ENCODE measurements at places on chromosomes 5 and 9.

GRCh38 chr9:92425474-92425873 lies 1.2 kb upstream of the OMD start:
- DNase-seq: no peak

DNA sequence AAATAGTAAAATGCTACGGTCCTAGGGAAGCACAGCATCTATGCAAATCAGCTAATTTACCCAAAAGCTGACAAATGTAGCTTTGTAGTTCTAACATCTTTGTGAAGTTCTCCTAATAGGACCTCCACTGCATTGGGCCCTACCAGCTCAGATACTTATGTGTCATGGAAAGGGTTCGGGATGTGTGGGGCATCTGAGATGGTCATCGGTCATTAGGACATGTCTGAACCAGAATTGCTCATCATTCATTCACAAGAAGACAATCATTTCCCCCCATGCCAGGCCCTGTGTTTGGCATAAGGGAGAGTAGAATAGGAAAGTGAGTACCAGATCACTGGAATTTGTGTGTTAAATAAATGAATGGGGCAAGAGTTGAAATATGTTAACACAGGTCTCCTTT lies 35.7 kb downstream of the PWWP2A start:
- DNase-seq: no peak

DNA sequence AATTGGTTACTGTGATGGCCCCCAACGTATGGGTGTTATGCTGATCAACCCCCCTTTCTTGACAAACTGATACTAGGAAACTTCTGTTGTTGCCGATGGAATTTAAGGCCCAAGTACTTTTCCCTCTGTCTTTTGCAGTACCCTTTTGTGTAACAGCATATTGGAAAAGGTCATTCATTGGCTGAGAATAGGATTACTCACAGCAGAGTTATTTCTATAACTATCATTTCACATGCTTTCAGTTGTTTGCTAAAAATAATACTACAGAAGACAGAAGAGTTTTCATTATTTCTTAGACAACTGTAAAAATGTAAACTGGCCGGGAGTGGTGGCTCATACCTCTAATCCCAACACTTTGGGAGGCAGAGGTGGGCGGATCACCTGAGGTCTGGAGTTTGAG lies 329.5 kb downstream of the KIAA0825 start:
- DNase-seq: no peak

GRCh38 chr9:83669067-83669466 lies 38.7 kb downstream of the UBQLN1 start:
- DNase-seq: no peak

DNA sequence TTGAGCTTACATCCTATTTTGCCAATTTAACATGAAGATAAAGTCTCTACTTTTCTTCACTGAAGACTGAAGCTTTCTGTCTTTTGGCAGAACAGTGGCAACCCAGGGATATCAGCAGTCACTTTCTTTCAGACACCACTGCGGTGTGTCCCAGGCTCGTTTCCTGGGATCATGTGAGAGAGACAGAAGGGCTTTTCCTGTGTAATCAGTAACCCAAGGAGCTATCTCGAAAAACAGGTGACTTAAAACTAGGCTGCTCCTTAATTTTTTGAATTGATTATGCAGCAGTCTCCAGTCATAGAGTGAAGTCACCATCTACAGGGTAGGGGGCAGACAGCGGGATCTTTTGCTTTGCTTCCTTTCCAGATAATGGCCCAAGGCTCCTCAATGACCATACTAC lies 68.5 kb downstream of the ZNF462 start:
- no peak for DNase-seq

GRCh38 chr5:87231037-87231808 lies 36.5 kb upstream of the RASA1 start:
- DNase-seq: no peak

GRCh38 chr9:135976944-135977343 lies 15.8 kb upstream of the UBAC1 start:
- no peak for DNase-seq

- DNase-seq: no peak
Observed at GRCh38 chr9:133050781-133051180, 11.0 kb upstream of the CEL start.

- DNase-seq: no peak
Observed at GRCh38 chr9:22241024-22241423, 205.6 kb upstream of the DMRTA1 start.

DNA sequence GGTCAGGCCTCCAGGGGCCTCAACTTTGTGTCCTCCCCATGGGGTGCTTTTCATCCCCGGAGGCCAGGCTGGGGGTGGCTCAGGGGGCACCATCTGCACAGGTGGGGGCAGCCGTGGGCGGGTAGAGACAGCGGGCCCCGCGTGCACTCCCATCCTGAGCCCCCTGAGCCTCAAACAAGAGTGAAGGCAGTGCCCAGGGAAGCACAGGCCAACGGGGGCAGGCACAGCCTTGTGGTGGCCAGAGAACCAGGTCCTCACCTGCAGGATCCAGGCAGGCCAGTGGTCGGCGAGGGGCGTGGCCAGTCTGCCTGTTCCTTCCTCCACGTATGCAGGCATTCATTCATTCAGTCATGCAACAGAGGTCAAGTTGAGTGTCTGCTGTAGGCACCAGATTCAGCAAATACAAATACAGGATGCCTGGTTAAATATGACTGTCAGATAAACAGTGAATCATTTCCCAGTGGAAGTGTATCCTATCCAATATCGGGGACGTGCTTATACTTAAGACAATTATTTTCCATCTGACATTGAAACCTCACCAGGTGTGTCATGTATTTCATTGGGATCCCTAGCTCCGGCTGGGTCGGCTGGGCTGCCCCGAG lies 22.3 kb downstream of the KCNT1 start:
- DNase-seq: no peak

DNA sequence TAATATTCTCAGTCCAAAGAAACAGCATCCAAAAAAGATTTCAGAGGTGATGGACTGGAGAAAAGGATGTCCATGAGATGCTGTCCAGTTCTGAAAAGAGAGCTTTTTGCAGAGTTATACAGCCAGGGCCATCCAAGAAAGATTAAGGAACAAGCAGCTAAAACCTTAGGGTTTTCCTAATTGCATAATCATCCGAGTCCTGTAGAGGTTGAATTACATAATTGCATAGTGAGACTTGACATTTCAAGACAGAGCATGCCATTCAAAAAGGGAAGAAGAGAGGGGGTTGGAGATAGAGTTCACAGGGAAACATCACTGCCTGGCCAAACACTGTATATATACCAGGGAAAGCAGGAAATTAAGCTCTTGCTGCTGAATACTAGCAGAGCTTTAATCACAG lies 1729.2 kb upstream of the WWC1 start:
- DNase-seq: no peak

GRCh38 chr9:124733964-124734740 lies 37.0 kb downstream of the NR6A1 start:
- DNase-seq: no peak

- no peak for DNase-seq
Observed at GRCh38 chr9:4592886-4593285, 69.2 kb upstream of the PLPP6 start.

GRCh38 chr5:32004404-32004803 lies 169.7 kb downstream of the GOLPH3 start:
- no peak for DNase-seq

- DNase-seq: no peak
Observed at GRCh38 chr9:137247135-137247915, 3.8 kb upstream of the STPG3 start.

- DNase-seq: no peak
Observed at GRCh38 chr5:139058121-139058520, 140.0 kb downstream of the SIL1 start.

DNA sequence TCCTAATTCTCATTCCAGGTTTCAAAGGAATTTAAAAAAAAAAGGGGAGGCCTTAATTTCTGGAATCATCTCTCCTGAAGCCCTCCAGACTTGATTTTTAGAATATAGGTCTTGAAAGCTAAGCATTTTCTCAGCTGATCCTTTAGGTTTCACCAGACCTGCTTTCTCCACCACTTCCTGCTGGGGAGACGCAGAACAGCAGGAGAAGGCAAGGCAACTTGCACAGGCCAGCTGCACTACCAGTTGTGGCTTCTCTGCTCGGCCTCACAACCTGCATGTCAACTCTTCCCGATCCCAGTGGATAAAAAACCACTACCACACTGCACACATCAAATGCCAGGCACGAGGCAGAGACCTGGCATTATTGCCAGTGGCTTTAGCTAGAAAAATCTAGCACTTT lies 119.8 kb downstream of the SIL1 start:
- no peak for DNase-seq

GRCh38 chr5:149426931-149427330 lies 47.8 kb upstream of the IL17B start:
- no peak for DNase-seq

GRCh38 chr9:68690088-68690487 lies 15.0 kb upstream of the PIP5K1B start:
- no peak for DNase-seq

DNA sequence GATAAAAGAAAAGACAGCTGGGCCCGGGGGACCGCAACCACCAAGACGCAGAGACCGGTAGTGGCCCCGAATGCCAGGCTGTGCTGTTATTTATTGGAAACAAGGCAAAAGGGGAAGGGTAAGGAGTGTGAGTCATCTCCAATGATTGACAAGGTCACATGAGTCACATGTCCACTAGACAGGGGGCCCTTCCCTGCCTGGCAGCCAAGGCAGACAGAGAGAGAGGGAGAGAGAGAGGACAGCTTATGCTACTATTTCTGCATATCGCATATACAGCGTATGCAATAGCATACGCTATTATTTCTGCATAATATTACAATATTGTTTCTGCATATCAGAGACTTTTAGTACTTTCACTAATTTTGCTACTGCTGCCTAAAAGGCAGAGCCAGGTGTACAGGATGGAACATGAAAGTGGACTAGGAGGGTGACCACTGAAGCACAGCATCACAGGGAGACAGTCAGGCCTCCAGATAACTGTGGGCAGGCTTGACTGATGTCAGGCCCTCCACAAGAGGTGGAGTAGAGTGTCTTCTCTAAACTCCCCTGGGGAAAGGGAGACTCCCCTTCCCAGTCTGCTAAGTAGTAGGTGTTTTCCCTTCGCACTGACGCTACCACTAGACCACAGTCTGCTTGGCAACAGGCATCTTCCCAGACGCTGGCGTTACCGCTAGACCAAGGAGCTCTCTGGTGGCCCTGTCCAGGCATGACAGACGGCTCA lies 50.3 kb downstream of the RFX3 start:
- no peak for DNase-seq

- DNase-seq: no peak
Observed at GRCh38 chr9:84493284-84493947, 152.9 kb upstream of the SLC28A3 start.

DNA sequence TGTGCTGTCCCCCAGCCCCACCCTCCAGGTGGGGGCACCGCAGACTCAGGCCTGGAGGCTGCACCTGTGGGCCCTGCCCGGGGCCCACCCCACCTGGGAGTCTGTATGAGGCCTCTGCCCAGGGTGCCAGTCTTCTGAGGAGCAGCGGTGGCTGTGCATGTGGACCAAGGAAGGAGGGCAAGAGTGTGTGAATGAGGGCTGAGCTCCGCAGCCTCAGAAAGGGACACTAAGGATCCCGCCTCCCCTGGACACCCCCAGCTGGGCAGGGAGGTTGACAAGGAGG lies 19.1 kb downstream of the FGD3 start:
- no peak for DNase-seq

GRCh38 chr5:92104126-92104525 lies 721.0 kb upstream of the ARRDC3 start:
- no peak for DNase-seq

GRCh38 chr5:56561-57290 lies 35.2 kb upstream of the PLEKHG4B start:
- no peak for DNase-seq

DNA sequence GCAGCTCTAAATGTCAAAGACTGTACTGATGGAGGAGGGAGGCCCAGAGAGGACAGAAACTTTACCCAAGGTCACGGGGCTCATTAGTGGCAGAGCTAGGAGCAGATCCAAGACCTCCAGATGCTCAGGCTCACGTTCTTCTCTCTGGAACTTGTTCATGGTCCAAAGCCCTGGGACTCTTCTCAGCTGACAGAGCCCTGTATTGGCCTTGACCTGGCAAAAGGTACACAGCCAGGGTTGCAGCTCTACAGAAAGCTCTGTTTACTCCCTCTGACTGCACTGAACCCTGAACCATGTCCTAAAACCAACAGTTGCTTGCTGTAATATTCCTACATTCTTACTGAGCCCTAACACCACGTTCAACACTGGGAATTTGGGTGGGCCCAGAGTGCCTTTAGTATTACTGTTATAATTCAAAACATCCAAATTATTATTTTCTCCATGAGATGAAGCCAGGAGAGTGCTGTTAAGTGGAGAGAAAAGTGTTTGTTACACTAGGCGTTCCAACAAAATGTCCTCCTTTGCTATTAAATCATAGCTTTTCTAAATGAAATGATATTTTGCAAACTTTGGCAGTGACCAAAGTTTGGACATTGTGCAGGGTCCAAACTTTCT lies 602.4 kb upstream of the CLINT1 start:
- DNase-seq: no peak

DNA sequence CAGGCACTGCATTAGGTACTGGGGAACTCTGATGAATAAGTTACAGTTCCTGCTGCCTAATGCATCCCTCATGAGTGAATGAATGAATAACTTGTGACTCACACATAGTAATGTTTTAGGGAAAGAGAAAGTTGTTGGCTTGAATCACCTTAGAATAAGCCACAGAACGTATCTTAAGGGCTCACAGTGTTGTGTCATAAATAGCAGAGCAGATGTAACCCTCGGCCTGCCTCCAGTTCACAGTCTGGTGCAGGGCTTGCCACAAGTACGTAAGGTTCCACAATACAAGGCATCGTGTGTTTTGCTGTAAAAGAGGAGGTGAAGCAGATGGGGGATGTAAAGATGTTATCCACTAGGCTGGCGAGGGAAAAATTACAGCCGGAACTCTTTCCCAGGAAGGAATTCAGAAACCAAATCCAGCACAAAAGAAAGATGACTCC lies 218.7 kb downstream of the TRPM3 start:
- no peak for DNase-seq

DNA sequence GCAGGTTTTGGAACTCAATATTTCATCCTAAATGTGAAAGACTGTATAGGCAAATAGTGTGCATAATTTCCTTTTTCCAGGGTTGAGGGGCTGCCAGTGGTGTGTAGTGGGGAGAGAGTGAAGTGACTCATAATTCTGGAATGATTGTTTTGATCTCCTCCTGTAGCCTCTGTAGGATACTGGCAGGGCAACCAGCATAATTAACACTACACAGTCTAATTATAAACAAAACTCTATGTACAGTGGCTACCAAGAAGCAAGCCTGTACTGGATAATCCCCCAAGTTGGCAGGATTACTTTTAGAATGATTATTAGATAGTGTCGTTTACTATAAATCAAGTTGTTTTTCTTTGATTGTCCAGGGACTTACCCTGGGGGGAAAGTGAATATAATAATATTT lies 32.2 kb downstream of the LNPEP start:
- no peak for DNase-seq

DNA sequence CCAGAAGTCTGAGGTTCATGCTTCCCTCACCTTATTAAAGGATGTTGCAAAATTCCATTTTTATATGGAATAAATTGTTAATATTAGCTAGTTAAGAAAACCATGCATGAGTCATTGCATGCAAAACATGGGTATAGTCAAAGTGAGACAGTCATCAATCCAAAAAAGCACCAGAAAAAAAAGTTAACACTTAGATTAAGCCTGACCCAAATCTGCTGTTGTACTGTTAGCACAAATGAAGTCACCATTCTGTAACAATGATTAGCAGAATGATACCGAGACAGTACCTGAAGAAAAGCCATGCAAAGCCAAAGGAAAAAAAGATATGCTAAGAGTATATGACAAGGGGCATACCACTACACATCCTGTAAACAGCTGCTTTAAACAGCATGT lies 49.5 kb downstream of the PKD2L2 start:
- DNase-seq: no peak

- no peak for DNase-seq
Observed at GRCh38 chr9:72695365-72695764, 174.0 kb downstream of the TMC1 start.
